ENCODE measurements at places on chromosomes 2 and 18. TPM values are rescaled to one million over a fixed set of nuclear protein-coding genes. Genes with fewer than 3 reads are reported as not detected.
A peak's percentile ranks its signal among the peaks of the same experiment; 100 is the strongest.

DNA sequence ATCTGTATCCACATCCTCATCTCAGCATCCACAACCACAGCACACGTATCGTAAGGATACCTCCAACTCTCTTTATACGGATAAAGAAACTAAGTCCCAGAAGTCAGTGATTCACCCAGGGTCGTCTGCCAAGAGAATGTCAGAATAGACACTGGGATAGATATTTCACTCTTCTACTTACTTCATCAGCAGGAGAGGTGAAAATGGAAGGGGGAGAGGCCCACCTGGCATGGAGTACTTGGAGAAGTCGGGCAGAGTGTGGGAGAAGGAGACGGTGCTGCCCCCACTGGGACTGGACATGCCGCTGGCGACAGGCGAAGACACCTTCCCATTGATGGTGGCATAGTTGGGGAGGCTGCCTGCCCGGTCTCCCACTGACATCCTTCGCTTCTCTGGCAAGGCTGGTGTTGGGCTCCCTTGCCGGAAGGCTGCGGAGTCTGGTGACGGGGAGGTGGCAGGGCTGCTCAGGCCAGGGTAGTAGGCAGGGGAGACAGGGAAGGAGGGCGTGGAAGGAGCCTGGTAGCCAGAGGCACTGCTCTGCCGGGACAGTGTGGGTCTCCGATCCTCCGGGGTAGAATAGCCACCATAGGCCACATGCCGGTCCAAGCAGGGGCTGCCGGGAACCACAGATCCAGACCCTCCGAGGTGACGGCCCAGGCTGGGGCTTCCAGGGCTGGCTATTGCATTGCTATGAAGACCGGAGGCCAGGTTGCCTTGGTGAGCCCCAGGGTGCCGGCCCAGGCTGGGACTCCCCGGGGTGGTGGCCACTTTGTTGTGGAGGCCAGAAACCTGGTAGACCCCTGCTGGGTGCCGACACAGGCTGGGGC lies 185.1 kb downstream of the TNS1 start:
- no peak for DNase-seq

DSC2 gene
- total RNA-seq, result 16.4 TPM

CD207 gene
- total RNA-seq, result not detected

- no peak for DNase-seq
Observed at GRCh38 chr2:46298272-46298521, 990 bp downstream of the EPAS1 start.

- DNase-seq, result no peak
Observed at GRCh38 chr2:86025229-86025820, 80.4 kb downstream of the POLR1A start.

DNA sequence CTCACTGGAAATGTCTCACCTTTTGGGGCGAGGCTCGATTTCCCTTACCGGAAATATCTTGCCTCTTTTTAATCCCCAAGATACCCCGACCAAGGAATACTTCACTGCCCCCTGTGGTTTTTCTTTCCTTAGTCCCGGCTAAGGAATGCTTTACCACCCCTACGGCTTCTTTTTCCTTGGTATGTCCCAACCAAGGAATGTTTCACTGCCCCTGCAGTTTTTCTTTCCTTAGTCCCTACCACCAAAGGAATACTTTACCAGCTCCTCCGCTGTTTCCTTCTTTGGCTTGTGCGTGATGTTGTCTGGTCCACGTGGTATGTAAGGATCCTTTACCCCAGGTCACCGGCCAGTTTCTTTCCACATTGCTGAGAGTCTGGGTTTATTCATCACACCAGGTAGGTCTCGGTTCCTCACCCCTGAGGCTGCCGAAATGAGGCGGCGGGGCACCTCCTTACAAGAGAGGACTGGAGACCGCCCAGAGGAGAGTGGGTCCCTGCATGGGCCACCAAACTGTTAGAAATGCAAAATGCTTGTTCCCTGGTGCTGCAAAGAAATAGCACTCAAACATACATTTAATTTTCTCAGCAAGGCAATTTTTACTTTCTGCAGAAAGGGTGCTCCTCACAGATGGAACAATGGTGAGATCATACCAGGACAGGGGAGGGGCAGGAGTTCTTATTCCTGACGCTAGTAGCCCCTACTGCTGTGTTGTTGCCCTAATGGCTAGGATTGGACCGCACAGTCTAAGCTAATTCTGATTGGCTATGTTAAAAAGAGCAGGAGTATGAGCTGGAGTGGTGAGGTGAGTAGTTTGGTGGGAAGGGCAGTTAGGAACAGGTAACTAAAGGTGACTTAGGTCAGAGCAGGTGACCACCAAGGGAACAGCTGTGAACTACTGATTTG lies 33.4 kb upstream of the CLASP1 start:
- DNase-seq, result no peak

- DNase-seq, result no peak
Observed at GRCh38 chr18:24868311-24868710, 407.9 kb downstream of the HRH4 start.

FN1 gene
- 859 TPM for total RNA-seq

DNA sequence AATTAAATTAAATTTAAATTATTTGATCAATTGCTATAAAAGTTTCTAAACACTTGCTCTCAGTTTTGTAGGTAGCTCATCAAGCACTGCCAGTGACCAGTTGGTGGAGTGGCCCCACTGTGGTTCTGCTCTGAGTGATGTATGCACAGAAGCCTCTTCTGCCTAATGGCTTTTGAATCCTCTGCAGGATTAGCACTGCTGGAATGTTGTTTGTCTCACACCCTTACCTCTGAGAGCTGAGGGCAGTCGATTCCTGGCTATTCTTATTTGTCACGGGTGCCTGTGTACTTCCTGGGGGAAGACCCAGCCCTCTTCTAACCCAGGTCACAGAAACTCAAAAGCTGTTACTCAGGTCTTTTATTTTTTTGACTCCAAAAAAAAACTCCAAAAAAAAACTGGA lies 9.5 kb downstream of the CAPN14 start:
- DNase-seq, result no peak

CPS1 gene
- 930 TPM for total RNA-seq

EHD3 gene
- 20.2 TPM for total RNA-seq

SERPINB10 gene
- total RNA-seq, result not detected

DNA sequence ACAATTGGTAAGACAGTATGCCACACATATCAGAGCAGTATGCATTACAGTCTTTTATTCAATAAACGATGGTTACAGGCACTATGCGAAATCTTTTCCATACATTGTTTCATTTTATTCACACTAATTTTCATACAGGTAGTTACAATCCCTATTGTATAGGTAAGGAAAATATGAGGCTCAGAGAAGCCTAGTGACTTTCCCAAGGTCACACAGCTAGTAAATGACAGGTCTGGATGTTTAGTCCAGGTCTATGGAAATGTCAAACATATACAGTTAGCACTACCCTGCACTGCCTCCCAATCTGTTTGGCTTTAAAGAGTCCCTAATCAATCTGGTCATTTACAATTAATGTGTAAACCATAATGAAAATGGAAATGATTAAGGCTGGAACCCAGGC lies 372.2 kb downstream of the MTX2 start:
- DNase-seq, result no peak

DNA sequence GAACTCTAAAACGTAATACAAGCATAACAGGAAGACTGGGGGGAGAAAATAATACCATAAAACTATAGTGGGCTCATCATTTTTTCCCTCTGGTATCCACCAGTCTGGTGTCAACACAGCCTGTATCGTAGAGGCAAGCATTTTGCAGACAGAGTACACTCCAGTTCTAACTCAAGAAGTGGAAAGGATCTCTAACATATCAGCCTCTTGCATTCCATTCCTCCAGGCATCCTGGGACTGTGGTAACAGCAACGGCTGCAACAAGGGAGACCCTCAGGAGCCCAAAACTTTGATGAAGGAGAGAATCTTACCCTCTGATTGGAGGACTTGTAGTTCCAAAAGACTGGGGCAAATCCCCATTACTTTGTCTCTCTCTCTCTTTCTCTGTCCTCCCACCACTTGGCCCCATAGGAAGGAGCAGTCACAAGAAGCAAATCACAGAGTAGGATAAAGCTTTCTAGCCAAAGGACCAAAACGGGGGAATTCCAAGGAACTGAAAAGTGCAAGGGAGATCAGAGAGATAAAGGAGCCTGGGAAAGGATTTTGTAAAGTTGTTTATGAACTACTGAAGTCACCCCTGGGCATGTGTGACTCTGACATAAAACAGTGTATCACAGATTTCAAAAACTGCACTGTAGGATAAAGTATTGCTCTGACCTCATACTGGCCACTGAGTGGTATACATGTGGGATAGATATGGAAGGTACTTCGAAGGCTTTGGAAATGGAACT lies 11.9 kb downstream of the FRZB start:
- DNase-seq, result no peak

DNA sequence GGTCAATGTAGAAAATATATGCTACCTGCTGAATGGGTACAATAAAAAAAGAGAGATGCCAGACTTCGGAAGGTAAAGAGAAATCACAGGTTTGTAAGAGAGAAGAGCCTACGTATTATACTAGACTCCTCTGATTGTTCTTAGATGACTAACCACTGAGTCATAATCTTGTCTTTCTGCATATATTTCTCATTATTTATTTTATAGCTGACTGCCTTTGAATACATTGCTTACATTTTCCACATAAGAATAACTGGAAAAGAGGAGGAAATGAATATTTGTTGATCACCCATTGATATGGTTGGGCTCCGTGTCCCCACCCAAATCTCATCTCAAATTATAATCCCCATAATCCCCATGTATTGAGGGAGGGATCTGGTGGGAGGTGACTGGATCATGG lies 90.3 kb upstream of the RAB27B start:
- DNase-seq, result no peak

DNA sequence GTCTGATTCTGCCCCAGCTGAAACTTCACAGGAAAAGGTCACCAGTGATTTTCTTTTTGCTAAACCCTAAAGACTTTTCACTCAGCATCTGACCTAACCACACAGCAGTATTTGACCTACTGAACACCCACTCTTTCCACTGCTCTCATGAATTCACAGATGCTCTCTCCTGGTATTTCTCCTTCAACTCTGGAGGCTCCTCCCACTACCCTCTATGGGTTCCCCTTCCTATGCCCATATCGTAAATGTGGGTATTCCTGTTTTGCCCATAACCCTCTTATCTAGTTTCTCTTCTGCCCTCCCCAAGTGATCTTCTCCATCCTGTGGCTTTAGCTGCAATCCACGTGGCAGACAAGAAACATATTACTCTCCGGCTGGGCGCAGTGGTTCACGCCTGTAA lies 7.6 kb downstream of the PLEKHM3 start:
- DNase-seq, result no peak

DCDC2C gene
- total RNA-seq, result not detected

ANKRD30BL gene
- total RNA-seq, result not detected

C2orf80 gene
- not detected for total RNA-seq

TEX44 gene
- not detected for total RNA-seq

DNA sequence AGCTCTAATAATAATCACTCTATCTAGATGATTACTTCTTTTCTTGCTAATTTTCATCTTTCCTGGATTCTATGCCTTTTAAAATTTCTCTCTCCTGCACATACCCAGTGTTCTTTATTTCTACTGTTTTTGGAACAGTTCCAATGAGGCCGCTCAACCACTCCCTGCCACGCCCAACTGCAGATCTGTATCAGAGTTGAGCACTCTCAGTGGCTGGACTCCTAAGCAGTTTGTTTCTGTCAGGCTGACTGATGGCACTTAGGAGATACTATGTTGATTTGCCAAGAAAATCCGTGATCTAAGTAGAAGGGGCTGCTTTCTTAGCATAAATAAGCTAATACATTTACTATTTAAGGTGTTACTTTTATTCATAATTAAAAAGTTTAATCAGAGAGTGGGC lies 192.8 kb downstream of the ARHGAP15 start:
- peak; percentile 50 for DNase-seq

FKBP1B gene
- total RNA-seq, result 3.6 TPM

- DNase-seq, result no peak
Observed at GRCh38 chr2:79355569-79355968, 157.3 kb upstream of the CTNNA2 start.

PRKAG3 gene
- total RNA-seq, result not detected

- DNase-seq, result peak; percentile 72
Observed at GRCh38 chr2:202871300-202872141, at the start of gene ICA1L. TSS of gene ICA1L (minus strand) at chr2:202871766. CDS start at chr2:202829009, 42,757 bp downstream.

DNA sequence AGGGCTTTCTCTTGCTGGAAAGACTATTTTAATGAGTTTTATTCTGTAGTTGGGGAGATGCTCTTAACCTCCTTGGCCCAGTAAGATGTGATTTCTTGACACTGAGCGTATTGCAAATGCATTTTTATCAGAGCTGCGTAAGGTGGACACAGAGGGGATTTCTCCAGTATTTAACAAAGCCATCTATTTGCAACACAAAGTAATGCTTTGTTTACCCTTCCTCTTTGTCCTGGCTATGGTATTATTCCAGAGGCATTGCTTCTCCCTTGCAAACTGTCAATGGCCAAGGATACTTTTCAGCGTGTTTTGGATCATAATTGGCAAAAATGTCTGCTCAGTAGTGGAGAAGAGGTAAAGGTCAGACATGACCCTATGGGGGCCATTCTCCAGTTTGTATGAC lies 90.8 kb upstream of the PIK3C3 start:
- DNase-seq, result no peak

UGT1A10 gene
- not detected for total RNA-seq

DNA sequence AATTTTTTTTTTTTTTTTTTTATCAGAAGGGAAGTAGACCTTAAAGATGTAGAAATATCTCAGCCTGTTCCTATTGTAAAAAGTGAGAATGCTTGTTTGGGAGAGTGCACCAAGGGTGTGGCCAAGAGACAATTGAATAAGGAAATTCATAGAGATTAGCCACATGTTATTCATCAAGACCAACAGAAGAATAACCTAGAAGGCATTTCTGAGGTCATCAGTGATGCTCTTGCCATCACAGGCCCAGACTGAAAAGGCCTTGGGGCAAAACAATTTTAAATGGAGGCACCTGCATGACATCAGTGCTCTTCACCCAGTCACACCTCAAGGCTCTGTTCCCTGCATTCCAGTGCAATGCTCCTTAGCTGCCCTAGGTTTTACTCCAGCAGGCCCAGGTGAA lies 2043.3 kb upstream of the PIK3C3 start:
- no peak for DNase-seq

GRCh38 chr2:26745609-26746327 lies 18.3 kb upstream of the SLC35F6 start:
- peak; percentile 85 for DNase-seq

DNA sequence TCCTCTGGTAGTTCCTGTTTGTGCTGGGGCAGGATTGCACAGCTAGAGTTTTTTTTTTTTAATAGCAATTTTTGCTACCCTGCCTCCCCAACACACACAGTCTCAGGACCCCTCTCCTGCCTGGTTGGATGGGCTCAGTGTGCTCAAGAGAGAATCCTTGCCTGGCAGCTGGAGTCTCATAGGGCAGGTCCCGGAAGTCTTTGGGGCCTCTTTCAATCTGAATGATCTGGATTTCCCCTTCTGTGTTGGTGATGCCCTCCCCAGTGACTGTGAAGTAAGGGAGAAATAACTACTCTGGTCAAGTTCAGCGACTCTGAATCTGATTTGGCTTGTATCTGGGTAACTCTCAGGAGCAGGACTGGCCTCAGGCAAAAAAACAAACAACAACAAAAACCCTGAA lies 220.6 kb upstream of the LRRTM1 start:
- DNase-seq, result no peak

GRCh38 chr2:119672161-119672862 lies 6.7 kb upstream of the TMEM177 start:
- peak; percentile 6 for DNase-seq

All from liver (tissue), 10 donors.